ENCODE measurements at places on chromosomes 5 and 9. TPM values are rescaled to one million over a fixed set of nuclear protein-coding genes. Genes with fewer than 3 reads are reported as not detected.
A peak's percentile ranks its signal among the peaks of the same experiment; 100 is the strongest.

GRCh38 chr5:129094924-129095899 is 663 bp downstream of the ISOC1 start:
- peak; percentile 51 for DNase-seq

DNA sequence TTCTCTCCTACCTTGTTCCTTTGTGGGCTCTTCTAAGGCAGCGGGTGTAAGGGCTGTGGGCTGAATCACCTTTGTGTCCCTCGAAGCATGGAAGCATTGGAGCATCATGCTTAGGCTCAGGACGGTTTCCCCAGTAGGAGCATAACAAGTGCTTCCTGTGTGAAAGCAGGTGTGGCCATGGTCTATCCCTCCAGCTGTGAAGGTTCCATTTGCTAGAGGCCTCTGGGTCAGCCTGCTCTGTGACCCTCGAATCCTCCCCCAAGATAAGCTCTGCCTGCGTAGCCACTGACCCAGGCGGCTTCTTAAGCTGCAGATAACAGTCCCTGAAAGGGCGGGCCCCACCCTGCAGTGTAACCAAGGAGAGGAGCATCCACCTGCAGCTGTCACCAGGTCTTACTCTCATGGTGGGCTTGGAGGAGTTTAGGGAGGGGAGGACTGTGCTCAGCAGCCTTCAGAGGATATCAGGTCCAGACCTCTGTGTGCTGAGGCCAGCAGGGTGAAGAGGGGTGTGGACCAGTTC is 8.4 kb upstream of the NDST1 start:
- peak; percentile 80 for DNase-seq

SOX30 gene
- not detected for total RNA-seq

- no peak for DNase-seq
These were observed 117.2 kb downstream of the RPS23 start for GRCh38 chr5:82160948-82161347.

NPR3 gene
- total RNA-seq: not detected

CYLC2 gene
- total RNA-seq: not detected

DNA sequence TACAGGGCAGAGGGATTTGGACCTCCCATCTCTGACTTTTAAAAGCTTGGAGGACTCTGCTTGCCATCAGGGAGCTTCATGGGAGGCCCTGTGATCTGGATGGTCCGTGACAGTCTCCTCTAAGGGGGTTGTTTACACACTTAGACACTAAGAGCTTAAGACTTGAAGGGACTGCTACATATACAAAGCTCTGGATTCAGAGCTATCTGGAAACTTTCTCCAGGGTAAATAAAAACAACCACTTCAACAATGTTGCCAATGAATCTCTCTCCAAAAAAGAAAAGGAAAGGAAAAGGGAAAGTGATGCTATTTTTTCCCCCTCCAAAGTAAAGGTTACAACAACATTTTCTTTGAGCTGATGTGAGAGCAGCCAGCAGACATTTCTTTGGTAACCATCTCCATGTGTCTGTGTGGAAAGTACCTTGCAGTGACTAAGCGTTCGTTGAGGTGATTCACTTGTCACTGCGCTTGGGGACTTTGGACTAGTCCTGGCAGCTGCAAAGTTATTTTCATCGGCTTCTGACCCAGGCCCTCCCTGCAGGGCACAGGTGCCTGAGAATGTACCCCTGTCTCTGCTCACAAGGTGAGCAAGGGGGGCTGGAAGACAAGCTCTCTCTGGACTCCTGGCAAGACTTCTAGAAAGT is 262.1 kb upstream of the KLF4 start:
- DNase-seq: no peak

DNA sequence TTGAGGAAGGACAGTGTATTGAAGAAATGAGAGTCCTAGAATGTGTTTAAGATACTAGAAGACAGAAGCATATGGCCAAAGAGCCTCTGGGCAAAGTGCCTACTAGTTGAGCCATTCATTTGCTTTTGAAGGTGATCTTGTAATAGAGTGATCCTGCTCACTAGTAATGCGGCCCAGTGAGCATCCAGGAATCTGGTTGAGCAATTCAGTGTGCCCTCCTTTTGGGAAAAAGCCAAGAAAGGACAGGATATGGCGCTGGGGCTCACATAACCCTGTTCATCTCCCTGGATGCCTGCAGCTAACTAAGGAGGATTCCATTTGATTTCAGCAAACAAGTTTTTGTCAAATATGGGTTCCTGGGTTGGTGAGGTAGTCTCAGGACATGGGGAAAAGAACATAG is 16.3 kb downstream of the ADAM19 start:
- no peak for DNase-seq

FST gene
- 0.25 TPM for total RNA-seq

NUTM2F gene
- not detected for total RNA-seq

TEX48 gene
- total RNA-seq: not detected

- no peak for DNase-seq
These were observed 123.7 kb downstream of the SNCAIP start for GRCh38 chr5:122435761-122436160.
